Activated T-cell treated with anti-CD3 and anti-CD28 coated beads for 4 hours (primary cell): ENCODE measurements at places on chromosomes 7 and 10.

GRCh38 chr10:126749015-126749655 lies 78.6 kb upstream of the C10orf90 start:
- DNase-seq: peak; percentile 31

- DNase-seq: no peak
Measured at GRCh38 chr10:113165673-113166072, 215.6 kb downstream of the TCF7L2 start.

DNA sequence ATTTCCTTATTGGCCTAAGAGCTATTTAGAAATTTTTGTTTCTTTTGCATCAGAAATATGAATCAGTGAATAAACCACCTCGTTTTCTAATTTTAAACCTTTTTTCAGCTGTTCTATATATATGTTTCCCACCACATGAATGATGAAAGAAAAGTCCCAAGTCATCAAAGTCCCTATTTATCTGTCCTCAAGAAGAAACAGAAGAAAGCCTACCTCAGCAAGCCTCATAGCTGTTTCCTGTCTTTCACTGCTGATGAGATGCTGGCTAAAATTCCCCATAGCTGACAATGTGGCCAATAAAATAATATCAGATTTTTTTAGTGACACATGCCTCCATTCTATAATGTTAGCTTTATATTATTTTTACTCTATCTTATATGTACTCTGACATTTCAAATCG lies 54.2 kb downstream of the SEC61G start:
- DNase-seq: no peak

GRCh38 chr7:91892821-91893340 lies 12.4 kb upstream of the MTERF1 start:
- no peak for DNase-seq

DNA sequence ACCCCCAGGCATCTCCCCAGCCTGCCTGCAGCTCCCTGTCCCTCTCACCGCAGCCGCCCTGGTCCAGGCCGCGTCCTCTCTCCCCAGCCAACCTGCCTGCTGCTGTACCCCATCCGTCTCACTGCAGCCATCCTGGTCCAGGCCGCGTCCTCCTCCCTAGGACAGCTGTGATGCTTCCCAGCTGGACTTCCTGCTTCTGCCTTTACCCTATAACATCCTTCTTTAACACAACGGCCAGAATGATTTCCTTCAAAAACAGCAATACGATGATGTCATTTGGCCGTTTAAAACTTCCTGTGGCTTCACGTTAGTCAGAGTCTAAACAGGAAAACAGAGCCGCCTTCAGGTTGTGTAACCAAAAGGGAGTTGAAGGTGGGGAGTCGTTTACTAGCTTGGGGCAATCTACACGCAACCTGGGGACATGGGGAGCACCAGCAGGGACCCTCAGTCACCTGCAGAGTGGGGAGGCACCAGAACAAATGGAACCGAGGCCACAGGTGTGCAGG lies 32.2 kb upstream of the ZFAND2A start:
- DNase-seq: no peak

DNA sequence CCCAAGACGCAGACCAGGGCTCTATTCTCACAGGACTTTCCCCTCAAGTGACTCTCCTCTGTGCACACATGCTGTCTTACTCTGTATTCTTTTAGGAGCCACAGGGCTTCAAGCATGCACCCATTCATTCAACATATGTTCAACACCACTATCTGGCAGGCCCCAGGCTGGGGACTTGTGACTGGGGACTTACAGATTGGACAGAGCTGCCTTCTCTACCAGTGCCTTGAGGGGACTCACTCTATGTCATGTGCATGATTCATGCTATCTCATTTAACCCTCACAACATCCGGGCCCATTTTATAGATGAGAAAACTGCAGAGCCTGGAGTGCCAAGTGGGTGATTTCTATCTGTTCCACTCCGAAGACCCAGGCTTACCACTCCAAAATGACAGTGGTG lies 34.3 kb downstream of the MYL10 start:
- no peak for DNase-seq

GRCh38 chr7:150974468-150975391 lies 3.4 kb downstream of the KCNH2 start:
- peak; percentile 84 for DNase-seq

- no peak for DNase-seq
Measured at GRCh38 chr7:124426621-124427020, 339.0 kb downstream of the GPR37 start.

DNA sequence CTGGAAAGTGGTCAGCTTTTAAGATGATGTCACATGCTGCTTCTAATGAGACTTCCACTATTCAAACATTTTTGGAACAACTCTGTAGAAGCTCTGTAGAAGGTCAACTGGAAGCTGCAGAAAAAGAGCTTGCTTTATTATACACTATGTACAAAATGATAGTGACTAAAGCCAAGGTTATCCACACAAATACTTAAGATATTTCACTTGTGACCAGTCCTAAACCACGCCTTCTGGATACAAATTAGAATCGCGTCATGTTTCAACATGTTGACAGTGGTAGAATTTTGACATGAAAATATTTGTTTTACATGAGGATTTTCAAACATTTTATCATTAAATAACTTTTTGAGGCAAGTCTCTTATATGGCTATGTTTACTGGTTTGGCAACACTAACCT lies 499.6 kb upstream of the PHF14 start:
- no peak for DNase-seq

DNA sequence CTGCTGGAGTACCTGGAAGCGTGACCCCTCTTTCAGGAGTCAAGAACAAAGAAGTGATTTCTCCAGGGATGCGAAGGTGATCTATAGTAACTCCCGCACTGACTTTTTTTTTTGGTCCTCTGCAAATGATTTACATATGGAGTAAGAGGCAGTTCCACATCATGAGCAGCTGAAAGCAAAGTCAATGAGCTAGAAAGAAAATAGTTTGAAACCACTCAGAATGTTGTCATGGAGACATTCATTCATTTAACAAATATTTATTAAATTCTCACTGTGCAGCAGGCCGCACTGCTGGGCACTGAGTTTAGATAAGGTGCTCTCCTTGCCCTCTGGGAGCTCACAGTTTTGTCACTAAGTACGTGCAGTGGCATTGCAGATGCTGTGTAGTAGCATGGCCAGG lies 206.7 kb downstream of the CAMK1D start:
- DNase-seq: no peak

- DNase-seq: no peak
Measured at GRCh38 chr7:137390076-137390475, 46.5 kb upstream of the PTN start.

DNA sequence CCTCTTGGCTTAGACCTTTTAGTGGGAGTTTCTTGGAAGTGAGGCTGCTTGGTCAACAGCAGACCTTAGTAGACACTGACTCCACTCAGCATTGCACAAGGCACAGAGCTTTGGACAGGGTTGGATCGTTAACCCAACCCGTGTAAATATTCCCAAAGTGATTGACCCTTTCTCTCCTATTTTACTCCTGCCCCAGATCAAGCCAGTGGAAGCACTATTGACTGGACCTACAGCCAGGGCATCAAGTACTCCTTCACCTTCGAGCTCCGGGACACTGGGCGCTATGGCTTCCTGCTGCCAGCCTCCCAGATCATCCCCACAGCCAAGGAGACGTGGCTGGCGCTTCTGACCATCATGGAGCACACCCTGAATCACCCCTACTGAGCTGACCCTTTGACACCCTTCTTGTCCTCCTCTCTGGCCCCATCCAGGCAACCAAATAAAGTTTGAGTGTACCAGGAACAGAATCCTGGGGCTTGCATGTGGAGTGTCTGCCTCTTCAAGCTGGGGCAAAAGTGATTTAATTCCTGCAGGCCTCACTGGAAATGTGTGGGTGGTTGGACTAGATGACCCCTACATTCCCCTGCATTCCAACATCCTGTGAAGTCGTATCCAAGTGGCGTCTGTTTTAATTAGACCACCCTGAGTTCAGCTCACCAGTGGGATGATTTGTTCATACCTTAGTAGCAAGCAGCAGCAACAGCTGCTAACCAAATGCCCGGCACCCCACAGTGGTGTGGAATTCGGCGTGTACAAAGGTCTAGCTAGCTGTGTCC lies 7.5 kb downstream of the CPA1 start:
- no peak for DNase-seq
